ENCODE measurements at places on chromosomes 3 and 15. TPM values are rescaled to one million over a fixed set of nuclear protein-coding genes. Genes with fewer than 3 reads are reported as not detected.

- no peak overlapping the region for H3K4me3 ChIP-seq
- no peak overlapping the region for H3K27ac ChIP-seq
- no peaks in the 10 kb centered on the region for H3K4me1 ChIP-seq
These were observed 398.4 kb downstream of the TUSC7 start for GRCh38 chr3:117107946-117108345.

DNA sequence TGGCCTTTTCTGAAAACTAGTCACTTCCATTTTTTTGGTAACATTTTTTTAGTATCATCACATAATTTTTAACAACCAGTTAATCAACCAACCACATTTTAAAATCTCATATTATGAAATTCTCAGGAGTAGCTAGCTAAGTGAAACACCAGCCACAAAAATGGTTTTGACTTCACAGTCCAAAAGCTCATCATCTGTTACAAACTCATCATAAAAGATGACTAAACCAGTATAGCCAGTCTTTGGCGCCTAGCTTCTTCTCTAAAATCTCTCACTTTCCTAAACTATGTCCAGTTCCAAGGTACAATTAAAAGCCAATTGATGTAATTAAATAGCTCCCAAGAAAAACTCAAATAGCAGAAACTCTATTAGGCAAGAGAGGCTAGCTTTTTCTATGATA, 88.2 kb upstream of the ZNF385D start:
- peak overlapping the region; percentile 20 for H3K27ac ChIP-seq
- DNase-seq = no peak
- H3K36me3 ChIP-seq = no peaks in the 10 kb centered on the region
- no peaks in the 10 kb centered on the region for H3K27me3 ChIP-seq

GRCh38 chr3:79846148-79846933, 78.5 kb upstream of the ROBO1 start:
- H3K27ac ChIP-seq = no peak overlapping the region
- no peaks in the 10 kb centered on the region for H3K27me3 ChIP-seq
- no peaks in the 10 kb centered on the region for H3K36me3 ChIP-seq
- DNase-seq = no peak
- no peaks in the 10 kb centered on the region for H3K4me1 ChIP-seq
- H3K4me3 ChIP-seq = no peak overlapping the region

GRCh38 chr3:126087552-126088175, 3.7 kb upstream of the SLC41A3 start:
- no peak overlapping the region for H3K27ac ChIP-seq
- no peaks in the 10 kb centered on the region for H3K36me3 ChIP-seq
- H3K4me1 ChIP-seq = peaks cover 17% of the 10 kb centered on the region
- no peaks in the 10 kb centered on the region for H3K27me3 ChIP-seq

DNA sequence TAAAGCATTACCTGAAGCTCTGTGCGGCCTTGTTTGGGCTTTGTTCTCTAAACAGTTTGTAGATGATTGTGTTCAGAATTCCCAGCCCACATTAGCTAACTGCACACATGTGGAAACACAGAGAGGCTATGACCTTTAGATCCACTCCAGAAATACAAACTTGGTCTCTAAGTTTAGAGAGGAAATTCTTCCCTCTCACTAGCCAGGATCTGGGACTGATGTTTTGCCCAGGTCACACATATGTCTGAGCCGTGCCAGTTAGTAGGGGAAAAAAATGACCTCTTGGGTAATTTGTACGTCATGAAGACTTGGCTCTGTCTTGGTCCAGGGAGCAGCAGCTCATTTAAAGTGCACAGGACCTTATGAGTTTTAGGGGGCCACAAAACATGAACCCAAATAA, 223.1 kb downstream of the RBMS3 start:
- no peak overlapping the region for H3K4me3 ChIP-seq
- H3K27ac ChIP-seq = peak overlapping the region; percentile 73
- H3K4me1 ChIP-seq = peaks cover 22% of the 10 kb centered on the region
- no peak for DNase-seq

GRCh38 chr3:67453628-67454027, 200.8 kb downstream of the SUCLG2 start:
- H3K4me3 ChIP-seq = no peak overlapping the region
- no peak for DNase-seq

- no peaks in the 10 kb centered on the region for H3K4me1 ChIP-seq
- no peak for DNase-seq
- H3K27ac ChIP-seq = no peak overlapping the region
- H3K36me3 ChIP-seq = no peaks in the 10 kb centered on the region
These were observed 773.5 kb downstream of the SQOR start for GRCh38 chr15:46408312-46408711.

ADAMTS9 gene
- 56.7 TPM for total RNA-seq

DNA sequence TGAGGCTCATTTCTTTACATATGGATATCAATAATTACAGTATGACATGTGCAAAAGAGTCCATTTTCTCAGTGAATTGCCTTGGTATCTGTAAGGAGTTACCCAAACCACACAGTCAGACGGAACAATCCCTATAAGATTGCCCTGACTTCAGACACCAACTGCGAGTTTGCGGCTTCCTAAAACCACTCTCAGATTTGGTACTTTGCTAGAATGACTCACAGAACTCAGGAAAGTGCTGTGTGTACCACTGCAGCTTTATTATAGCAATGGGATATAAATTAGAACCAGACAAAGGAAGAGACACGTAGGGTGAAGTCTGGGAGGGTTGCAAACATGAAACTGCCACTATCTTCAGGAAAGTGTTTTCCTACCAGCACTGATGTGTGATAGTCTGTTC, 45.8 kb upstream of the ATP13A3 start:
- H3K36me3 ChIP-seq = no peaks in the 10 kb centered on the region
- H3K4me1 ChIP-seq = peaks cover 10% of the 10 kb centered on the region
- H3K27ac ChIP-seq = no peak overlapping the region
- no peak for DNase-seq

All from esophagus muscularis mucosa (tissue), 4 donors.